ENCODE measurements at places on chromosomes 1 and 21. TPM values are rescaled to one million over a fixed set of nuclear protein-coding genes. Genes with fewer than 3 reads are reported as not detected.

Gene IGSF9
- not detected for total RNA-seq

Gene FCRL3
- total RNA-seq = not detected

Gene KRTAP15-1
- total RNA-seq = not detected

Gene CEP85
- total RNA-seq = 8.8 TPM

Gene BCL2L15
- 0.33 TPM for total RNA-seq

Gene TFAP2E
- 0.19 TPM for total RNA-seq

Gene TFF2
- total RNA-seq = not detected

Gene RPE65
- not detected for total RNA-seq

Gene BRDT
- not detected for total RNA-seq

Gene FAM78B
- total RNA-seq = 0.57 TPM

Gene HPDL
- 6.4 TPM for total RNA-seq

Gene EDARADD
- not detected for total RNA-seq

Gene TADA1
- total RNA-seq = 9.1 TPM

Gene LCE2B
- total RNA-seq = not detected

Gene TTC39A
- 2.3 TPM for total RNA-seq

Gene KRTAP11-1
- not detected for total RNA-seq

Gene C1orf141
- not detected for total RNA-seq

Gene LIPI
- total RNA-seq = not detected

Gene CLCNKA
- not detected for total RNA-seq

Gene PTGS2
- 28.7 TPM for total RNA-seq

Gene VHLL
- total RNA-seq = 0.33 TPM

Gene SNRPE
- total RNA-seq = 63.9 TPM

Gene LORICRIN
- not detected for total RNA-seq

Gene PTGFRN
- 97.0 TPM for total RNA-seq

Gene UMODL1
- total RNA-seq = not detected

Gene ATPAF1
- 40.5 TPM for total RNA-seq

Gene LEPROT
- 63.0 TPM for total RNA-seq

Gene NFIA
- total RNA-seq = 40.5 TPM

Gene MED8
- 42.8 TPM for total RNA-seq

Gene IFI44L
- total RNA-seq = 1.3 TPM

Gene F3
- total RNA-seq = 0.65 TPM

Gene RNF223
- total RNA-seq = not detected

Gene SPATA1
- 1.1 TPM for total RNA-seq

Gene HLX
- total RNA-seq = 8.5 TPM

Gene BTG3
- total RNA-seq = 23.5 TPM

Gene GUK1
- total RNA-seq = 365 TPM

Gene B3GALT6
- 27.9 TPM for total RNA-seq

Gene ZFP69B
- 3.9 TPM for total RNA-seq

Gene RIPPLY3
- total RNA-seq = not detected

Gene HSD11B1
- not detected for total RNA-seq

Gene FAM163A
- total RNA-seq = not detected

Gene CDC42SE1
- total RNA-seq = 88.8 TPM

Gene EXTL2
- 25.8 TPM for total RNA-seq

Gene MAP3K21
- 0.19 TPM for total RNA-seq

Gene KAZN
- 5.4 TPM for total RNA-seq

Gene IPP
- total RNA-seq = 4.9 TPM

Gene OR2AK2
- total RNA-seq = not detected

Gene FTCD
- not detected for total RNA-seq
